GM12878 (cell line): ENCODE measurements at places on chromosomes 2 and 18.

DNA sequence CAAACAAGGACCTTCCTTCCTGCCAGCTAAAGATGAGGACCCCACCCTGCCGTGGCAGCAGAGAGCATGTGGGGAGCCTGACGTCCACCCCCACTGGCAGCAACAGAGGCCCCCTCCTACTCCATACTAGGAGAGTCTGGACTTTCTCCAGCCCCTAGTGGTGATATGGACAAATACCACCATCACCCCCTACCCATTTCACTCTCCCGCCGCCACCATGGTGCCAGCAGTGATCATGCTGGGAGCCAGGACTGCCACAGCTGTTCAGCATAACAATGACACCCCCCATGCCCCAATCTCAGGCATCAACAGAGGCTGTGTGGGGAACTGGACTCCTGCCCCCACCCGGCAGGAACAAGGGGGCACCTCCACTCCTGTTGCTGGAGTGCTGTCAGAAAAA is 42.7 kb upstream of the ATP9B start:
- no peak for DNase-seq

GRCh38 chr2:161172901-161173540 is 12.8 kb downstream of the TANK start:
- DNase-seq: no peak

- DNase-seq: no peak
Measured at GRCh38 chr18:1133541-1133940, 228.9 kb downstream of the ADCYAP1 start.

- DNase-seq: no peak
Measured at GRCh38 chr2:237894986-237895543, 35.6 kb downstream of the RAMP1 start.

- no peak for DNase-seq
Measured at GRCh38 chr2:133667085-133667484, 98.8 kb upstream of the NCKAP5 start.
